ENCODE measurements at places on chromosomes 11 and 22.

- peak; percentile 68 for DNase-seq
Measured at GRCh38 chr11:72041364-72042063, 38.8 kb downstream of the NUMA1 start.

GRCh38 chr11:86416494-86416893 is 41.8 kb downstream of the CCDC81 start:
- DNase-seq: peak; percentile 28

DNA sequence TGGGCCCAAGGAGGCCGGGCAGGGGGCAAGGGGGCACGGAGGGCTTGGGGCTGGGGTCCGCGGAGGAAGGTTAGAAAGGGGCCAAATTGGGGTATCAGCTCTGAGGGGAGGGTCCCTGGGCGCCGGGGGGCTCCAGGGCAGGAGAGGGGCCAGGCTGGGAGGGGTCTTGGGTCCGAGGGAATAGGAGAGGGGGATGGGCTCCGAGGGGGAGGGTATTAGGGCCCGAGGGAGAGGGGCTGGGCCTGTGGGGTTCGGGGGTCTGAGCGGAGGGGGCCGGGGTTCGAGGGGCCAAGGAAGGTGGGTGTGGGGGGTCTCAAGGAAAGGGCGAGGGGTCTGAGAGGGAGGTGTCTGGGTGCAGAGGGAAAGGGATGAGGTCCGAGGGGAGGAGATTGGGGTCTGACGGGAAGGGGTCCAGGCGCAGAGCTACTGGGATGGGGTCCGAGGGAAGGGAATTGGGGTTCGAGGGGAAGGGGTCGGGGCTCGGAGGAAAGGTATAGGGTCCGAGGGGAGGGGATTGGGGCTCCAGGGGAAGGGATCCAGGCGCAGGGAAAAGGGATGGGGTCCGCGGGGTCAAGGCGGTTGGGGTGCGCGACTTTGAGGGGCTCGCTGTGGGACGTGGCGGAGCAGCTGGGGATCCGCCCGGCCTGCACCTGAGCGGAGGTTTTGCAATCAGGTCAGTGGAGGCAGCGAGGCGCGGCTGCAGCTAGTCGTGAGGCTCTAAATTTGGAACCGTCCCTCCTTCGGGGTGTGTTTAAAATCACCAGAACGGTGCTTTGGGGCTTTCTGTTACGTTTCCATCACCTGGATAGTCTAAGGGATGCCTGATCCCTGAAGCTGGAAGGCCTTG is 728 bp downstream of the CTTN start:
- DNase-seq: no peak

DNA sequence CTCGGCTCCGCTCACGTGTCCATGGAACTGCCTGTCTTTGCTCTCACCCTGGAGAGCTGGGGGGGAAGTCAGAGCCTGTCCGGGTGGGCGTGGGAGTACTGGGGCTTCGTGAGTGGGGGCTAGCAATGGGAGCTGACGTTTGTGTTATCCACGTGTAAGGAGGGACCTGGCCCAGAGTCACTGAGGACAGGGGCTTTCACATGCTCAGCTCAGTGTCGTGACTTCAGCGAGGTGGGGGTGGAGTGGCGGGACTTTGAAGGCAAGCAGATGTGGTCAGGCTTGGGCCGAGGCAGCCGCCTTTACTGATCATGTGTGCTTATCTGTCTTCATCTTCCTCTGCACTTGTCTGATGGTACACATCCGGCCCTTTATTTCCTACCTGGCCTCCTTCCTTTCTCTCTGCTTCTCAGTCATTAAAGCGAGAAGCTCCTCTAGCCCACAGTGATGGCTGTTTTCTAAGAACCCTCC is 113.1 kb upstream of the NNMT start:
- DNase-seq: no peak

- DNase-seq: peak; percentile 68
Measured at GRCh38 chr22:39135092-39135896, 17.2 kb downstream of the CBX7 start.

DNA sequence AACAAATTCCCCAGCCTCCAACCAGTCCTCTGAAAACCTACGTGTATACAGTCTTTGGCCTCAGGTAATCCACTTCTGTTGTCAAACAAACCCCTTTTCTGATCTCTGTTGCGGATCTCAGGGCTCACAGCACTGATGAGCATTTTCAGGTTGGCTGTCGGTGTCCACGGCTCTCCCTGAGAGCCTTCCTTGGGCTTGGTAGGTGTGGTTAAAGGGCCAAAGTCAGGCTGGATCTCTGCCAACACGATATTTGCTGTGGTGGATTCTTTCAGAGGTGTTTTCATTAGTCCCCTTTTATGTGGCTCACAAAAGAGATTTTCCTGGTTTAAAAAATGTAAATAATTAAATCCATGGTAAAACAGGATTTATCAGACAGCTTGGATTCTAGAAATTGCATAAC is 2.9 kb downstream of the E2F8 start:
- no peak for DNase-seq

DNA sequence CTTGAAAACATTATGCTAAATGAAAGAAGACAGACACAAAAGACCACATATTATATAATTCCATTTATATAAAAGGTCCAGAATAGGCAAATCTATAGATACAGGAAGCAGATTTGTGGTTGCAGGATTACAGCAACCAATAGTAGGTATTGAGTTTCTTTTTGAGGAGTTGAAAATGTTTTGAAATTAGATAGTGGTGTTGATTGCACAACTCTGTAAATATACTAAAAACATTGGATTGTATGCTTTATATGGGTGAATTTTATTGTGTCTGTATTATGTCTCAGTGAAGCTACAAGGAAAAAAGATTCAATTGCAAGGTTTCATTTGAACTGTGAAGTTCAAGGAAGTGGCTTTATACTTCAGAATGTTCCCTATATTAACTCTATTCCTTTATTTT is 3.0 kb upstream of the RRAS2 start:
- no peak for DNase-seq

- DNase-seq: peak; percentile 99
Measured at GRCh38 chr11:67354075-67355022, 1.0 kb upstream of the POLD4 start.

GRCh38 chr11:121999651-122000050 is 116.4 kb downstream of the BLID start:
- DNase-seq: no peak

DNA sequence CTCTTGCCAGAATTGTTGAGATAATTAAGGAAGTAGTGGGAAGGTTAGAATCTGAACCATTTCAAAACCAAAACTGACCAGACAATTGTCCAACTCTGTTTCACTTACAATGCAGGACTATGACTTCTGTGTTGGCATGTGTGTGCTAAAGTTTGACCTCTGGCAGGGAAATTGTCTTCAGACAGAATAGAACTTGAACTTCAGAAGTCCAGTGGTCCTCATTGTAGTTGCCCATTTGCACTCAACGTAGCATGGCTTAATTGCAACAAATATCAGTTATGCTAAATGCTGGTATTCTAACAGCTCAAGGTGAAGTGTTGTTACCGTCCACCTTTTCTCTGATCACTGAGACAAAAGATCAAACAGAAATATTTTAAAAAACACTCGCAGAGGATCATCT is 47.2 kb downstream of the BLID start:
- DNase-seq: no peak

DNA sequence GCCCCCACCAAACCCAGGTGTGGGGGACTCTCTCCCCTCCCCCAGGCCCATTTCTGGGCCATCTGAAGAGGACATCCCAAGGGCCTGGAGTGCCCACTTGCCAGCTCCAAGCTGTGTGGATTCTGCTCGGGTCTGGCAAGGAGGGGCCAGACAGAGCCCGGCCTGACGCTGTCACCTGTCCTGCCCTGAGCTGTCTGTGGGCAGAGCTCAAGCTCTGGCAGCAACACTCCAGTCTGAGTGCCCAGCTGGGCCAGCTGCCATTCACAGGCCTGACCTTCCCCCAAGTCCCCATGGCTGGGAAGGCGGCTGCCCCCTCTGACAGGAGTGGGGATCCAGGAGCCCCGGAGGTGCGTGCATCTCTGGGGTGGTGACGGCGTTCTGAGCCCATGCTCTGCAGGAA is 6.2 kb upstream of the PIM3 start:
- DNase-seq: no peak

- no peak for DNase-seq
Measured at GRCh38 chr11:47483457-47483856, 34.5 kb upstream of the RAPSN start.

DNA sequence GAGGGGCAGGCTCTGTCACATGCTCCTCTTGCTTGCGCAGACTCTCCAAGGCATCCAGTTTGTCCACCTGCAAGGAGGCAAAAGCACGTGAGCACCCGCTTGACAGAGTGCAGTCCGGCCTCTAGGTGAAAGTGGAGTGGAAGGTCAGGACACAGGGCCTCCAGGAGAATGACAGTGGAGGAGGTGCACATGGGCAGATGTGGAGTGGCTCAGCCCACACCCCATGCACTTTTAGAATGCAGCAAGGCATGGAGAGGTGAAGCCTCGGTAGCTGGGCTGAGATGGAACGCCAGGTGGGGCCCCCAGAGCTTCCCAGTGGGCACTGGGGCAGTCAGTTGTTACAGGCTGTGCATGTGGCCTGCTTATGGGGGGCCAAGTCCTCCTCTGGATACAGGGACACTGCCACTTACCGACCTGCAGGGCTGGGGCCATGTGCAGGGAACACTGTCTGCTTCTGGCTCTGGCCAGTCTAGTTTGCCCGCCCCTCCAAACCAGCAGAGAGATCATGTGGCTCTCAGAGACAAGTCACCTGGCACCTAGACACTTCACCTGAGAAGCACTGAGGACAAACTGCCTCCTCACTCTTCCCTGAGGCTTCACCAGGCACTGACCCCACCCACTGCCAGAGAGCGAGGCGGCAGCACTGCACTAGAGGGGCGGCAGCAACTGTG is 2.3 kb upstream of the SLC25A1 start:
- no peak for DNase-seq

- peak; percentile 62 for DNase-seq
Measured at GRCh38 chr11:67054836-67055523, 1.7 kb upstream of the RHOD start.
